ENCODE measurements at places on chromosomes 2 and 18.

GRCh38 chr2:65193446-65193845 is 34.2 kb upstream of the ACTR2 start:
- DNase-seq: no peak

DNA sequence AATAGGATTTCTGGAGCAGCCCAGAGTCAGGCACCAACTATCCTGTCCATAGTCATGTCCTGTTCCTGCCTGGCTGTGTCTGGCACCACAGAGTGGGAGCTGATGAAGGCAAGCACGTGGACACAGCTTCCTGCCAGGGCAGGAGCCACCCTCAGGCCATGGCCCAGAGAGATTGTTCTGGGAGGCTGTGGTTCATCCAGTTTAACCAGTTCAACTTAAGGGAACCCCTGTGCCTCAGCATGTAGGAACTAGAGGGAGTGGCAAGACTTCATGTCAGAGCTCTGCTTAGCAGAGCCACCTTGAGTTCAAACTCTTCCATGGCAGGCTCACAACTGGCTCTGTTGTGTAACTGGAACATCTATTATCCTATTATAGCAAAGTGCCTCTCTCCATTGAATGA is 73.2 kb upstream of the NCKAP5 start:
- no peak for DNase-seq

GRCh38 chr18:55338978-55339650 is 248.9 kb downstream of the TCF4 start:
- no peak for DNase-seq

- DNase-seq: no peak
These were observed 636.2 kb upstream of the CHAC2 start for GRCh38 chr2:53131416-53131815.

DNA sequence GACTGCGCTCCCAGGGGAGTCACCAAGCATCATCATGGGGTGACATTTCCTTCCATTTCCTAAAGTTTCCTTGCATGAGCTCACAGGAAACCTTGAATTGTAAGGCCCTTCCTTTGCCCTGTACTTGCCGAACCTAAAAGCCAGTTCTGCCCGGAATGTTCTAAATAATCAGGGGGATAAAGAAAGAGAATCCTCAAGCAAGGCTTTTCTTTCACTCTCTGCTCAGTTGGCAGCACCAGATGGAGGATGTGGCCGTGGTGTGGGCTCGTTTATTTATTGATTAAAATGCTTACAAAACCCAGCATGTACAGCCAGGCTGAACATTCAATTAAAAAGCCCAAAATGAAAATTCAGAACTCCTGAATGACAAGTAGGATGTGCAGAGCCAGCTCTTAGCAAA is 170.5 kb downstream of the SH3RF3 start:
- DNase-seq: no peak

DNA sequence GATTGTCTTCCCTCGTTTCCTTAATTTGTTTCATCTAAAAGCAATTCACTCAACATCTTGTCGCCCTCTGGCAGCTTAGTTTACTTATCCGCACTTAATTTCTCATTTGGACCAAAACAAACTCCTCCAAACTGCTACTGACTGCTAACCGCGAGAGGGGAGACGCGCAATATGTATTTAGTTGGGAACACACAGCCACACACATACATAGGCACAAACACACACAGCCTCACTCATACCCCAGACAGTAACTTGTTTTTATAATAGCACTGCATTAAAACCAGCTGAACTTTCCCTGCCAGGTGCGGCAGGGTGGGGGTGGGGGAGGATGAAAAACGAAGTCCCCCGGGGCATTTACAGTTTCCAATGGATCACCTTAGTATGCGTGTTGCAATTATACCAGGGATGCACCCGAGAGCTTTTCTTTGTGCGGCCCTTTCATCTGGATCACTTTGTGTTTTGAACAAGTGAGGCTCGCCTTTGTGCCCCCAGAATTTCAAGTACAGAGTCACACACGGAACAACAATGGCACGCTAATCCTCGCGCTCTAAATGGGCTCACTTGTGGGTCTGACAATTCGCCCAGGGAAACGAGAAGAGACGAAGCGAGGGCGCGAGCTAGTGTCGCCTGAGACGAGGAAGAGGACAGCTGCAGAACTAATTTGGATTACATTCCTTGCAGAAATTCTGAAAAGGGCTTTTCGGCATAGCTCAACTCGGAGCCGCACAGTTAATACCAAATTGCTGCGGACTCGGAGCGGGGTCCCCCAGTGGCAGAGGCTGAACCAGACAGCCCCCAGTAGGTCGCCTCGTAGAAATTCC is 2.4 kb downstream of the ERBB4 start:
- no peak for DNase-seq

DNA sequence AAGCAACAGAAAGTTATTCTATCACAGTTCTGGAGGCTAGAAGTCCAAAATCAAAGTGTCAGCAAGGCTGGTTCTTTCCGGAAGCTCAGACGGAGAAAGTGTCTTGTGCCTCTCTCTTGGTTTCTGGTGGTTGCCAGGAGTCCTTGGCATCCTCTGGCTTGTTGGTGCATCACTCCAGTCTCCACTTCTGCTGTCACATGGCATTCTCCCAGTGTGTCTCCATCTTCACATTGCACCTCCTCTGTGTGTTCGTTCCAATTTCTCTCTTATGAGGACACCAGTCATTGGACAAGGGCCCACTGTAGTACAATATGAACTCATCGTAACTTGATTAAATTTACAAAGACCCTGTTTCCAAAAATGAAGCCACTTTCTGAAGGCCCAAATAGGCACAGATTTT is 175.4 kb upstream of the ATP5MC3 start:
- DNase-seq: no peak

DNA sequence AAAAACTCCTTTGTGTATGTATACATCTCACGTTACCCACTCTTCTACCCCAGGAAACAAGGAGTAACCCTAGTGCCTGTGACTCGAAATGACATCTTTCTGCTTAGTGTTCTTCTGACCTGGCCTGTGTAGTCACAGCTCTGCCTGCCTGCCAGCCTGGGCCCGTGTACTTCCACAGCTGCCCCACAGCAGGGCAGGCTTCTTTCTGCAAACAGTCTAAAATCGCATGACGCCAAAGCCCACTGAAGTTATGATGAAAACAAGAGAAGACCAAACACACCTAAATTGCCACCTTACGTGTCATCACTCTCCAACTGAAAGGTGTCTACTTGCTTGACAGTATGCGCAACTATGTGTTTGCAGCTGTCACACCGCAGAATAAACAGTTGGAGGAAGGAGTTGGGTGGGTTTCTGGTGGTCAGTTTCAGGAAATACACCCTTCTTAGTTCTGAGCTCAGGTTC is 1.5 kb downstream of the GAREM1 start:
- DNase-seq: no peak

DNA sequence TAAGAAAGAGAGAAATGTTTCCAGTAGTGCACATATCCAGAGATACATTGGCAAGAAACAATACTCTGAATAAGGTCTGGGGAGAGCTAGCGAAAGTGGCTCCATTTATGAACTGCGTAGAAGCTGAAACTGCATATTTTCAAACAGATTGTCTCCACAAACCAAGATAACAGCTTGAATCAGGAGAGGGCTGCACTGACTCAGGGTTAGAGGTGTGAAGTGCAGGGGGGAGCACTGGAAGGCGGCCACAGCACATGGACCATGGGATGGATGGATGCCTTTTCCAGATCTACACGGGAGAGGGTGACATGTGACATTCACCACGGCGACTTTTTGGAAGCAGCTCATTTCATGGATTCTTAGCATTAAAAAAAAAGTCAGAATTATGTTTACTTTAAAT is 729.4 kb downstream of the RNF144A start:
- DNase-seq: no peak

DNA sequence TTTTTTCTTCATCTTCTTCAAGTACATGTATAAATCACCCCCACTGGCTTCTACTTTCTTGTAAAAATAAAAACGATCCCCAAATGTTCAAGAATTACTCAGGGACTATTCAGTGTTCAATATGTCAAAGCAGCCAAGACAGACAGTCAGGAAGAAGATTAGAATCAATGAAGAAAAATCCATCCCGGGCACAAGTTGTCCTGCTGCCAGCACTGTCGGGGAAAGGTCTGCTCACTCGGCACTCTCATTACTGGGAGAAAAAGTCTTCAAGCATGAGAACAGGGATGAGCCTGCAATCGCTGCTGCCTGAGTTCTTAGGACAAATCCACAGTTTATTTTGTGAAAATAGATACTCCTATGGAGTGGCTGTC is 482.8 kb upstream of the KLHL29 start:
- DNase-seq: no peak

- no peak for DNase-seq
These were observed 5.1 kb upstream of the KCMF1 start for GRCh38 chr2:84965827-84966226.

GRCh38 chr2:152518641-152519580 is 183.9 kb downstream of the FMNL2 start:
- DNase-seq: no peak

DNA sequence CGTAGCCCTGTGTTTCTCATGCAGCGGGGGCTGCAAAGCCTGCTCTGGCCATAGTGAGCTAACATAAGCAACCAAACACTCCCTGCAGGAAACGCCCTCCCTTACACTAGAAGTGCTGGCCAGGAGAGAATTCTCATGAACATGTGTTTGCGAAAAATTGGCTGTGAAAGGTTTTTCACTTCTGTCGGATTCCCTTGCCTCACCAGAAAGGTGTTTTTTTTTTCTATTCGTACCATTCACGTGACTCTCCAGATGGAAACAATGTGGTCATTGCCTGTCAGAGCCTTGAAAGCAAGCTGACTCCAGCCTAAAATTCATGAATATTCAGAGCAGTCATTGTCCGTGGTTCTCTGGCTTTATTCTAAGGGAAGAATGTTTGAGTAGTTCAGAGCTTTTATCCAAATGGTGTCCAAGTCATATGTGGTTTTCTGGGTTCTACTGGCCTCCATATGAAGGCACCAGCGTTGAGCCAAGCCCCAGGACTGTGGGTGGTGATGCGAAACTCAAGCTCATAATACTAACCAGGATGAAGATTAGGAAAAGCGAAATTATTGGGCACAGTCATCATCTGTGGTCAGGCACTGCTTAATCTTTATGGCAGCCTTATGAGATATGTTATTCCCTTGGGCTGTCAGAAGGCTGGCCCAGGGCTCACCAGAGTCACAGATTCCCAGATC is 236.4 kb downstream of the ALPK2 start:
- DNase-seq: no peak

GRCh38 chr2:241321886-241322285 is 6.2 kb downstream of the SEPTIN2 start:
- DNase-seq: no peak

- peak; percentile 80 for DNase-seq
These were observed 193.7 kb upstream of the ID2 start for GRCh38 chr2:8488001-8488738.

GRCh38 chr18:35580701-35581539 is 620 bp upstream of the GALNT1 start:
- DNase-seq: peak; percentile 67

DNA sequence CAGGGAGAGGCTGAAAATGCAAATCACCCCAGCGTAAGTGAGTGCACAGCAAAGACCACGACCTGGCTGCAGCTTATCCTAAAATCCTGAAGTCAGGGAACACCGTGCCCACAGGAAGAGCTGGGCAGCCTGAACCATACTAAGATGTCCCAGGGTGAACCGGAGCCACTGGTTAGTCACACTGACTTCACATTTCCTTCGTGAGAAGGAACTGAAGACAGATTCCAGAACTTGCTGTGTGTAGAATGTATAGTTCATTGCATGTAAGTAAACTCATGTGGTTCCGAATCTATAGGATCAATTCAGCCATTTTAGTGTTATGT is 84.6 kb upstream of the NDUFV2 start:
- peak; percentile 22 for DNase-seq

GRCh38 chr2:158459161-158460003 is 2.6 kb downstream of the PKP4 start:
- no peak for DNase-seq

DNA sequence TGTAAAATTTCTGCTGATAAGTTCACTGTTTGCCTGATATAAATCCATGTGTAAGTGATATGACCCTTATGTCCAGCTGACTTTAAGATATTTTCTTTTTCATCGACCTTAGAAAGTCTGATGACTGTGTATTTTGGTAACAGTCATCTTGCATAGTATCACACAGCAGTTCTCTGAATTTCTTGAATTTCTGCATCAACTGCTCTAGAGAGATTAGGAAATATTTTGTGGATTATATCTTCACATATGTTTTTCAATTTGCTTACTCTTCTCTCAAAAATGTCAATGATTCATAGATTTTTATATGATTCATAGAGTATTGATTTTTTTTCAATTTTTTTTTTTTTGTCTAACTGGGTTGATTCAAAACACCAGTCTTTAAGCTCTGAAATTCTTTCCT is 945.3 kb downstream of the TRIB2 start:
- no peak for DNase-seq

DNA sequence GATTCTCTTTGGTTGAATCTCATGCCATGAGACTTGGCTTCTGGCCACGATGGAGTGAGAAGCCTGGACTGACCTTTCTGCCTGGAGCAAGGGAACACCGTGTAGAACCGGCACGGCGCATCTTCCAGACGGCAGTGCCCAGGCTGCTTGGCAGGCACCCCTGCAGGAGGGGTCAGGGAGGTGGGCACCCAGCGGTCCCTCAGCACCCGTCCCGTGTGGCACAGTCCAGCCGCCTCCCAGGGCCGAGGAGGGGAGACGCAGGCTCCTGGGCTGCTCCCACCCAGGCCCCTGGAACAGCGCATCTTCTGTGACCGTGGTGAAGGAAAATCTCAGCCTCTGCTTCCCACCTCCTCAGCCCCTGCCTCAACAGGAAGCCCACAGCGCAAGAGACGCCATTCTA is 95.7 kb downstream of the CMPK2 start:
- DNase-seq: no peak

- DNase-seq: no peak
These were observed 15.3 kb downstream of the CAPN10 start for GRCh38 chr2:240601831-240602160.

GRCh38 chr2:86195808-86196387 is 636 bp upstream of the IMMT start:
- no peak for DNase-seq

All from GM10248 (cell line).